Putamen (tissue), 1 donor: ENCODE measurements at places on chromosomes 1 and 21.

DNA sequence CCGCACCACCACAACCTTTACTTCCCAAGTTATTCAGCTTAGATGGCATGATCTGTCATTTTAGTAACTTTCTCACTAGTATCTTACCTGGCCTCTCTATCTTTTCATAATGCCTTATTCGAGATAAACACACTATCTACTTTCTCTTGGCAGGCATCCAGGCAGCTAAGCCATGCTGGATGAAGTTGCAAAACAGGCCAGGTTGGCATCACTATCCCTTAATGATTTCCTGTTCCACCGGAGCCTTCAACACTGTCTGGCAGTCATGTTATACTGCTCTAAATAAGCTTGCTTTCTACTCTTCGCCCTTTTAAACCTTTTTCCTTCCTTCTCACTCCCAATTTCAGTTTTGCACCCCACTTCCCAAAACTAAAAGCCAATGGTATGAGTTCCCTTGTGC is 12.0 kb upstream of the KCNH1 start:
- DNase-seq: no peak

- no peak for DNase-seq
Measured at GRCh38 chr21:17989780-17990179, 170.6 kb upstream of the C21orf91 start.

DNA sequence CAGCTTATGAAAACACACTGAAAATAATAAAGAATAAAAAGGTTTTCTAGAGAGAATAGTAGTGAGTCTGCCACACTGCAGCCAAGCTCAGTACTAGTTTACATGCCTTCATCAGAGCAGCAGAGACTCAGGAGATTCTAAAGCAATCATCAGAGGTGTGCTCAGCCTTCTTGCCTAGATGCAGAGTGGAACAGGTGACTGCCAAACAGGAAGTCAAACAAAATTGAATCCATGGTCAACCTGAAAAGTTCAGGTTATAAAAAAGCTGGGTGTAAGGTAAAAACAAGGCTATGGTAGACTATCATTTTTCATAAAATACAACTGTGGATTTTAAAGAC is 165.3 kb upstream of the C1orf105 start:
- no peak for DNase-seq

GRCh38 chr1:49028396-49028795 is 251.7 kb upstream of the BEND5 start:
- DNase-seq: no peak

- no peak for DNase-seq
Measured at GRCh38 chr1:246971090-246971721, 36.7 kb downstream of the ZNF695 start.

DNA sequence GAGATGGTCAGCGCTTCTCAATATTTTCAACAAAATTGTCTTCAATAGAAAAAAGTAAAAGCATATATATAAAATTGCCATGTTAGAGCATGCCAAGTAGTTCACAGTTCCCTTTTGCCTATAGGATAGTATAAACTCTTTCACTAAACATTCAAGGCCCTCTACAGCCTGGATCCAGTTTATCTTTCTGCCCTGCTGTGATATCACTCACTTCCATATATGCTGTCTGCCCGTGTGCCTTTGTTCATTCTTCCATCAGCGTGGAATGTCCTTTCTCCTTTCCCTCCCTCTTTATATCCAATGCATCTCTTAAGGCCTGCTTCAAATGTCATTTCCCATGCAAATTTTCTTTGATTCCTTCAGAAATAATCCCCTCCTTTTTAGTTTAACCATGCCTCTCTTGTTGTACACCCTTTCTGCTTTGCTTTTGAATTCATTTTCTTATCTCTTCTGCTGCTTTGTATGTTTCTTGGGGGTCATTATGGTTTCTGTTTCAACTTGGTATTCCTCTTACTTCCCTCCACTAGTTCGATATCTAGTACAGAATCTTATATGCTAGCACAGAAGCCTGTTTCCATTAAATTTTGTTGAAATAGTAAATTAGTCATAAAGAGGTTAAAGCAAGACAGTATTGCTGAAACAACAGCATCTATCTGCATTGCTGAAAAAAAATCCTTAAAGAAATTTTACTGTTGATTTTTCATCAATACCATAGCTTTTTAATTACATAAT is 44.7 kb downstream of the XCL2 start:
- no peak for DNase-seq

GRCh38 chr1:165891111-165891860 is 63.9 kb downstream of the UCK2 start:
- DNase-seq: no peak

DNA sequence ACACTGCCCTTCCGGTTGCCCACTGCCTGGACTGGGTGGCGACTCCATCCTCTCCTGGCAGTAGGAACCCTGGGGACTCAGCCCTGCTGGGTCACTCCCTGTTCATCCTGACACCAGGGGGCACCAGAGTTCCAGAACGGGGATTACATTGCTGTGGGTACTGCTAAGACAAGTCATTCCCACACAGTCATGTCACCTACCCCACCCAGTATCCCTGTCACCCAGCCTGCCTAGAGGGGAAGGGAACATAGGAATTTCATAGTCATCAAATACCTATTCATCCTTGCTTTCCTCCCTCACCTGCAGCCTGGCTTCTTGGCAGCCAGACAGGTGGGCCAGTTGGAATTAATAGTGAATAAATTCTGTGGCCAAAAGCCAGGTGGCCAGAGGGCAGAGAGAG is 9.8 kb upstream of the SFN start:
- peak; percentile 72 for DNase-seq

DNA sequence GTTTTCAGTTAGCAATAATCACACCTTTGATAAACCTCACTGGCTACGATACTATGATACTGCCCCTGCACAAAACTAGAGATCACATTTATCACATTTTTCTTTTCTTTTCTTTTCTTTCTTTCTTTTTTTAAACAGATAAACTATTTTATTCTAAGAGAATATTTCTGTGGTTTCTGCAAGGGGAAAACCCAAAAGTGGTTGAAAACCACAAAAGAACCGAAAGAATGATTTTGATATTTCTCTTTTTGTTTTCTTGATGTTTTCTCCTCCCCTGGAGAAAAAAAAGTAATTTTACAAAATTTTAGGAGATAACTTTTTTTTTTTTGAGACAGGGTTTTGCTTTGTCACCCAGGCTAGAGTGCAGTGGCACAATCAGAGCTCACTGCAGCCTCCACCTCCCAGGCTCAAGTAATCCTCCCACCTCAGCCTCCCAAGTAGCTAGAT is 18.4 kb upstream of the FRRS1 start:
- no peak for DNase-seq

DNA sequence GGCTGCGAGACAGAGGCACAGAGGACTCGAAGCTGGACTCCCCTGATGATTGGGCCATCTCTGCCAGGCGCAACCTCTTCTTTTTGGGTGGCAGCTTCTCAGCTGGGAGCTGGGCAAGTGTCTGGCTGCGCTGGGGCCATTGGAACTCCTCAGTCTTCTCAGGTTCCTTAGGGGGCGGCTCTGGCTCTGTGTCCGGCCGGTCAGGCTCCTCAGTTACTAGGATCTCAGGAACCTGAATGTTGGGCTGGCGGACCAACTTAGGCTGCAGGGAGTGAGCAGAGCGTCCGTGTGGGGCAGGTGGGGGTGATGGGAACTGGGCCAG is 97.5 kb upstream of the EDN2 start:
- no peak for DNase-seq

DNA sequence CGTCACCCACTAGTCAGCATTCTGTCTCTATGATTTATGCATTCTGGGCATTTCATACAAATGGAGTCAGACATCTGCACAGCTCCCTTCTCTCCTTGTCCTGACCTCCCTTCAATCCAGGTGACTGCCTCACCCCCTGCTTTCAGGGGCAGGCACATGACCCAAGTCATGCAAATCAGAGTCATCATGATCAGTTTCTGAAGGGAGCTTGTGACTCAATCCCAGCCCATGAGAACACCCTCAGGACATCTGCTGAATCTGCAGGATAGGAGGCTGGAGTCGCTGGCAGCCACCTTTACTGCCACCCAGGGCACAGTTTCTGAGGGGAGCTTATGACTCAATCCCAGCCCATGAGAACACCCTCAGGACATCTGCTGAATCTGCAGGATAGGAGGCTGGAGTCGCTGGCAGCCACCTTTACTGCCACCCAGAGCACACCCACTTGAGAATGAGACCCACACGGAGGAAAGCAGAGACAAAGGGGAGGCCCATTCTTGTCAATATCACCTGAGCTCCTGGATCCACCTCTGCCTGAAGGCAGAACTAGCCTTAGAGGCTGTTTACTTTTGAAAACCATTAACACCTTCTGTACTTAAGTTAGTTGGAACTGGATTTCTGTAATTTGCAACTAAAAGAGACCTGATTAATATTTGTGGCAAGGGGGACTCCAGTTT is 62.3 kb upstream of the SLC25A33 start:
- DNase-seq: no peak

GRCh38 chr1:165896277-165896676 is 68.9 kb downstream of the UCK2 start:
- DNase-seq: no peak

DNA sequence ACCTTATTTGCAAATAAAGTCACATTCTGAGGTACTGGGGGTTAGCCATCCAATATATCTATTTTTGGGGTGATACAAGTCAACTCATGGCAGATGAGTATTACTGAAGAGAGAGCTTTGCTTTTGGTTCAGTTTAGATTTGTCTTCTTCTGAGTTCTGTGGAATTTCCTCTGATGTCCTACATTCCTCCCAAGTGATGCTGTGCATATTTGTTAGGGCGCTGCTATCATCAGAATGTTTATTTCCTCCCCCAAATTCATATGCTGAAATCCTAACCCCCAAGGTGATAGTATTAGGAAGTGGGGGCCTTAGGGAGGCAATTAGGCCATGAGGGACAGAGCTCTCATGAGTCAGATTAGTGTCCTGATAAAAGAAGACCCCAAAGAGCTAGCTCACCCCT is 96.2 kb upstream of the WLS start:
- no peak for DNase-seq

DNA sequence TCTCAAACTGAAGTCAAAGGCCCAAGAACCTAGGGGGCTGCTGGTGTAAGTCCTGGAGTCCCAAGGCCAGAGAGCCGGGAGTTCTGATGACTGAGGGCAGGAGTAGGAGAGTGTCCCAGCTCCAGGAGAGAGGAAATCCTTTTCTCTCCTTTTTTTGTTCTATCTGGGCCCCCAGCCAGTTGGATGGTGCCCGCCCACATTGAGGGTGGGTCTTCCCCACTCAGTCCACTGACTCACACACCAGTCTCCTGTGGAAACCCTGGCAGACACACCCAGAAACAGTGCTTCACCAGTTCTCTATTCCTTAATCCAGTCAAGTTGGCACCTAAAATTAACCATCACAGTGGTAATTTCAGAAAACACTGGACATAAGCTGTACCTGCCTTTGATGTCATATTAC is 12.7 kb upstream of the WDR26 start:
- no peak for DNase-seq

DNA sequence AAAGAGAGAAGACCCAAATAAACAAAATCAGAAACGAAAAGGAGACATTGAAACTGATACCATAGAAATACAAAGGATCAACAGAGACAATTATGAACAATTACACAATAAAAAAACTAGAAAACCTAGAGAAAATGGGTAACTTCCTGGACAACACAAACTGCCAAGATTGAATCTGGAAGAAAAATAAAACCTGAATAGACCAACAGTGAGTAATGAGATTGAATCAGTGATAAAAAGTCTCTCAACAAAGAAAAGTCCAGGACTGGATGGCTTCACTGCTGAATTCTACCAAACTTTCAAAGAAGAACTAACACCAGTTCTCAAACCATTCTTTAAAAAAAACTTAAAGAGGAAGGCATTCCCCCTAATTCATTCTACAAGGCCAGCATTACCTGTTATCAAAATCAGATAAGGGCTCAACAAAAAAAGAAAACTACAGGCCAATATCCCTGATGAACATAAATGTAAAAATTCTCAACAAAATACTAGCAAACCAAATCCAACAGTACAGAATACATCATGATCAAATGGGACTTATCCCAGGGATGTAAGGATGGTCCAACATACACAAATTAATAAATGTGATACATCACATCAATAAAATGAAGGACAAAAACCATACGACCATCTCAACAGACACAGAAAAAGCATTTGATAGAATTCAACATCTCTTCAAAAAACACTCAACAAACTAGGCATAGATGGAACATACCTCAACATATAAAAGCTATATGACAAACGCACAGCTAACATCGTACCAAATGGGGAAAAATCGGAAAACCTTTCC is 119.9 kb downstream of the ACBD6 start:
- no peak for DNase-seq

- DNase-seq: no peak
Measured at GRCh38 chr1:3820316-3820715, 24.0 kb upstream of the LRRC47 start.

DNA sequence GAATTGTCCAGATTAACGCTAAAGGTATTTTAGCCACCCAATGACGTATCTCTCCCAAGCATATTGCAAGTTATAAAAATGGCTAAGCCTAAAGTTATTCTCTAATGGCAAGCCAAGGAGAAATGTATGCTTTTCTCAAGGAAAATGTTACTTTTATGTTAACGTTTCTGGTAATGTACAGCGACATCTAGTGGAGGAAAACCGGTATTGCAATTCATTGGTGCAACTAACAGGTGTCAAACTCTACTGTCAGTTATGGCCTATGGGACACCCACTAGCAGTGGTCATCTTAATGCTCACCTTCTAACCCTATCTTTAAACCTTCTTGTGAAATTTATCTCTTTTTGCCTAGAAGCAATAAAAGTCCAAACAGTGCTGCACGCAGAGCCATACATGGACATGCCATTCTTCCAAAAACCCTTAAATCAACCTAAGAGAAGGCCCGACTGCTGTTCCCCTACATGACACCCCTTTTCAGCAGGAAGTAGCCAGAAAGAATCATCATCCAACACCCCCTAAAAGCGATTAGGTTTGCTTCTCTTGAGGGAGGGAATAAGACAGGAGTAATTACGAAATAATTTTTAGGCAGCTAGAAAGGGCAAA is 68.7 kb upstream of the LRIF1 start:
- DNase-seq: peak; percentile 2

GRCh38 chr1:113007706-113008364 is 51.8 kb upstream of the SLC16A1 start:
- DNase-seq: no peak

- DNase-seq: peak; percentile 89
Measured at GRCh38 chr1:40316595-40317393, at the start of gene COL9A2. Gene COL9A2 (minus strand): TSS chr1:40317286. CDS start chr1:40317197, 89 bp downstream.

DNA sequence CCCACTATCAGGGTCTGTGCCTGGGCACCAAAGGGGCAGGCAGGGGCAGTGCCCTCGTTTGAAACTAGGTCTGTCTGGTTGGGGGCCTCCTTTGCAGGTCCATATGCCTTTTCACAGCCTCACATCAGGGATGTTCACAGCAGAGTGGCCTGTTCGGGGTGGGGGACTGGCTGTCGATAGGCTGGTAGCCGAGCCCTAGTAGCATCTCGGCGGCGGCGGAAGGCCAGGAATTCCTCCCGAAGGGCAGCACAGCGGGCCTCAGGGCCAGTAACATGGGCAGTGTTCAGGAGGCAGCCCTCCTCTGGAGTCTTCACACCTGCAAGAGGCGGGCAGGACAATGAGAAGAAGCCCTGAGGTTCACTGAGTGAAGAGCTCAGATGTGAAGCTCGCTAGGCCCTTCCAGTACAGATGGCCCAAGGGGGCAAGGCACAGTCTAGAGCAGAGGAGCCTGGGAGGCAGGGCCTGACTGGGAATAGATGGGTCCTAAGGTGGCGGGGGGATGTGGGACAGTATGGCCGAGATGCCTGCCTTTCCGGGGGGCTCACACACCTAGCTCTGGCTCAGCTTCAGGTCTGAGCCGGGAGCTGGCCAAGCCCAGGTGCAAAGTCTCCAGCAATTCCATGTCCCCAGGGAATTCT is 2.0 kb upstream of the TAGLN2 start:
- no peak for DNase-seq
